Hypothalamus (tissue), 51 donors: ENCODE measurements at places on chromosomes 12 and 14.
A peak's percentile ranks its signal among the peaks of the same experiment; 100 is the strongest.

- no peak for DNase-seq
Measured at GRCh38 chr12:85523197-85523596, 243.2 kb downstream of the ALX1 start.

GRCh38 chr14:100147181-100147631 lies 12.2 kb downstream of the DEGS2 start:
- DNase-seq = no peak

DNA sequence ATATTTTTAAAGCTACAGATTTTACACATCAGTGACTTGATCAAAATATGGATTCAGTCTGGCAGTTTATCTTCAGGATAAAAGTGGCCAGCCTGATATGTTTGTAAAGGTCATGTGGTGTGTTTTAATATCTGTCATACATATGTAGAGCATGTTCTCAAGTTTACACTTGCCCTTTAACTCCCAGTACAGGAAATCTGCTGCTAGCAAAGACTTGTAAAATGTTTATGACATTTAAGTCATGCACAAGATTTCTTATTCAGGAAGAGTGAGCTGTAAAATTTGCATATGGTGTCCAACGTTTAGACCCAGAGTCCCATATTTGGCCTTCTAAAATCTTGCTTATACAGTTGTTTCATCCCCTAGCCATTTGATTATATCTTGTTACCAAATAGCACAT lies 197.5 kb upstream of the FLRT2 start:
- no peak for DNase-seq

GRCh38 chr14:104913435-104913834 lies 11.2 kb upstream of the PLD4 start:
- DNase-seq = no peak

DNA sequence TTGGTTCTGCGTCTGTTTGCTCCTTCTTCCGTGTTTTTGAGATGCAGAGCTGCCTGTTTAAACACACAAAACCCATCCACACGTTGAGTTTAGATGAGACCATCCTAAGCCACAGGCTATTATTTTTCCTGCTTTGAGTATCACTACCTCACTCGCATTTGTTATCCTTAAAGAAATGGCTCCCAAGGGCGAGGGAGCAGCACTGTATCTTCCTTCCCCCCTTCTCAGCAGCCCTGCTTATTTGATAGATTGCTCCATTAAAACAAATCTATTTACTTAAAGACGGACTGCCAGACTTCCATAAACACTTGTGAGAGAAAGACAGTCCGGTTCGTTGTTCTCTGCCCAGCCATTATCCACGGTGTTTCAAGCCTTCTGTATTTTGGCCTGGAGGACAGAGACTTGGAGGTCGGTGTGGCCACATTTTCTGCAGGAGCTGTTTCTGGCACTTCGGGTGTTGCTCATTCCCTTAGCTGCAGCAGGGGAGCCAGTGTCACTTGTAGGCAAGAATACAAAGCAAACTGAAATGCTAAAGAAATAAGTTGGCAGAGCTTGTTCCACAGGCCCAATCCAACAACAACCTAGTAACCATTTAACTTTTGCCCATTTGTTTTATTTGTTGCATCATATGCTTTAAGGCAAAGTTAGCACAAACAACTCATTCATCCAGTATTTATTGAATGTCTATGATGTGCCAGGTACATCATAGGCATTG lies 275.4 kb downstream of the TTC6 start:
- DNase-seq = no peak

DNA sequence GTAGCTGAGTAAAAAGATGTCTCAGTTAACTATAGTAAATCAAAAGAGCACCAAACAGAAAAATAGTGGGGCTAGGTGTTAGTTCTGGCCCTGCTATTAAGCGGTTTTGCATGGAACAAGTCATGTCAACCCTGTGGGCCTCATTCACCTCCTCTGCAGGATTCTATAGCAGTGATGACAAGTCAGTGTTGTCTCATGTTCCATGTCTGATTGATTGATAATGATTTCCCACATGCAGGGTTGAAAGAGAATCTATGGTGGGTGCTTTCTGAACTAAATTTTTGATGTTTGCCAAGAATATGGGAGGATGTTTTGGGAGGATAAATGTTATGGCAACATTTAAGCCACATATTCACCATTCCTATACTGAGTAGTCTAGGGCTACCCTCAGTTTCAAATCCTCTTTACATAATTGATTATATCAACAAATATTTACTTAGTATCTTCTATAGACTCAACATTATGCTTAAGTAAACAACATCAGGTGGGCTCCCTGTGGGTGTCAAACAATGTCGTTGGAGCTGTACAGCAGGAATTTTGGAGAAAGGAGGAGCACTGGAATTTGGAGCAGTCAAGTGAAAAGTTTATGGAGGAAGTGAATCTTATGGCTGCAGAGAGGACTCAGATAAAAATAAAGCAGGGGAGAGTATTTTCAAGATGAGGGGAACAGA lies 48.6 kb downstream of the IRAK3 start:
- no peak for DNase-seq

GRCh38 chr14:65961004-65961403 lies 525.2 kb upstream of the CCDC196 start:
- peak; percentile 28 for DNase-seq

DNA sequence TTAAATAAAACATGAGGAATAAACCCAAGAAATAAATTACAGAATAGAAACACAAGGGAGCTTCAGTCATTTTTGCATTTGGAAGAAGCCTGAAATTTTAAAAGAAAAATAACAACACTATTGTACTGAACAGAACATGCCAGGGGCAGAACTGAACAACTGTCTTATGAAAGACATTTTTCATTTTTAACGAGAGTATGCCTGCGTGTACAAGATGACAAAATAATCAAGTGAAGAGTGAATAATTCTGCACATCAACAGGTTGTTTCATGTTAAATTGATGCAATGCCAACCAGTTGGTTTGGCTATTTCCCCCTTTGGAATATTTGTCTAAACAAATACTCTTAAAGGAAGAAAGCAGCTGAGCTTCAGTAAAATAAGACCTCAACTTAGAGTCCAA lies 103.3 kb upstream of the BTG1 start:
- no peak for DNase-seq

GRCh38 chr12:67877727-67878126 lies 111.5 kb upstream of the IFNG-AS1 start:
- DNase-seq = no peak
